ENCODE measurements at places on chromosomes 5 and 9. TPM values are rescaled to one million over a fixed set of nuclear protein-coding genes. Genes with fewer than 3 reads are reported as not detected.

The RASGEF1C gene
- not detected for polyA plus RNA-seq

The HMCN2 gene
- 1.4 TPM for polyA plus RNA-seq

The TMEM141 gene
- 57.0 TPM for polyA plus RNA-seq

The FOCAD gene
- polyA plus RNA-seq: 7.3 TPM

The TEX48 gene
- polyA plus RNA-seq: not detected

The SEMA5A gene
- polyA plus RNA-seq: 1.8 TPM

The SLIT3 gene
- 8.6 TPM for polyA plus RNA-seq

The SMIM32 gene
- 1.4 TPM for polyA plus RNA-seq

Data from aorta (tissue), 5 donors.